Central memory CD4-positive, alpha-beta T cell (primary cell): ENCODE measurements at places on chromosomes 7 and 10.

- DNase-seq: no peak
Observed at GRCh38 chr7:80608336-80608735, 30.1 kb upstream of the CD36 start.

DNA sequence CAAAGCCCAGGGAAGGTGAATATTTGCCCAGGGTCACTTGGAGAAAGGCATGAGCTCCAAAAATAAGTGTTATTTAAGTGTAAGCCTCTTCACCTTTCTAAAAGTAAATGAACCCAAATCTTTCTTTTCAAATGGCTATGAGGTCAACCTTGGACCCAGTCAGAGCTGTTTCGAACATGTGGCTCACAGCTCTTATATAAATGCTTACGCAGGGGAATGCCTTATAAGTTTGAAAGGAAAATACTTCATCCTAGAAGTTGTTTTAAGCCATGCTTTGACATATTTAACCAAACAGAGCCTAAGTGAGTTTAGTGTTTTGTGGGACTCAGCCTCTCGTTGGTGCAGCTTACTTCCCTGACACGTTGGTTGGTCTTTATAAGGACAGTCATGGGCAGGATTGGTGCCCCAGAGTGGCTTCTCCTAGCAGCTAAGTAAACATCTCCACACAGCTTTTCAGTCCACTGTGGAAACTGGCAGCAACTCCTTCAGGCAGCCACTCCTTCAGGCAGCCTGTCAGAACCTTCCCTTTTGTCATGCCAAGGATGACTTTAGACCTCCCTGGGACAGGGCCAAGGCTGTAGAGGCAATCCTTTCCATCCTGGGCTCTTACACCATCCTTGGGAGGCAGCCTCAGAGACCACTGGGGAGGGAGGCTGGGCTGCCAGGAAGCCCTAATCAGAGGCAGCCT lies 43.6 kb downstream of the MINDY4 start:
- DNase-seq: no peak

GRCh38 chr10:89873055-89873454 lies 171.7 kb downstream of the KIF20B start:
- no peak for DNase-seq

DNA sequence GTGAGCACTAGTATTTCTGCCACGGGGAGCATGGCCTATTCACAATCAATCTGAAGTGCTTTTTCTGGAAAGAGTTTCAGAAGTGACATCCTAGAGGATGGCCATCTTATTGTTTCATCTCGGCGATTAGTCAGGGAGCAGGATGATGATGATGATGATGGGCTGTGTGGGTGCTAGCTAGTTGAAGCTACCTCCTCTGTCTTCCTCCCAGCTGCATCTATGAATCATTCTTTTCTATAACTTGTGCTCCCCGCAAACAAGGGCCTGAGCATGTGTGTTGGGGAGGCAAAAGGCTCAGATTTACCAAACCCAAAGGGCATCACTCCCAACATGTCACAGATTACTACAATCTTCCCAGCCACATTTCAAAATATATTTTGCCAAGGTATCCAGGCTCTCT lies 118.7 kb upstream of the LAMB4 start:
- no peak for DNase-seq

DNA sequence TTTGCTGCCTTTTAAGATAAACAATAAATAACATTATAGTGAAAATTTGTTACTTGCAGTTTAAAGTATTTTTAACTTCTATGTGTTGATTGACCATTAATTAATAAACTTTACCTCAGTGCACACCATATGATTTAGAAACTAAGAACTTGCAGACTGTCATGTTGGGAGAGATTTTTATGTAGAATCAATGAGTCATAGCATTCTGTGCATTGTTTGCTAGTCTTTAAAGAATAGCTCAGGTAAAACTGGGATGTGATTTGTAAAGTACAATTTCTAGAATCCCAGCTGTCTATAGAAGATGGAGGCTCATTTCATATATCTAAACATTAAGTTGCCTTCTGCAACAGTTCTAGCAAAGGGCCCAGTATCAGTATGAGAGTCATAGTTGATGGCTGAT lies 199.6 kb upstream of the SEMA3A start:
- DNase-seq: no peak

GRCh38 chr7:96388620-96389383 lies 66.9 kb upstream of the SLC25A13 start:
- DNase-seq: no peak

- DNase-seq: no peak
Observed at GRCh38 chr7:25496476-25497368, 268.4 kb upstream of the NPVF start.

GRCh38 chr7:48537561-48537960 lies 366.3 kb downstream of the ABCA13 start:
- no peak for DNase-seq

DNA sequence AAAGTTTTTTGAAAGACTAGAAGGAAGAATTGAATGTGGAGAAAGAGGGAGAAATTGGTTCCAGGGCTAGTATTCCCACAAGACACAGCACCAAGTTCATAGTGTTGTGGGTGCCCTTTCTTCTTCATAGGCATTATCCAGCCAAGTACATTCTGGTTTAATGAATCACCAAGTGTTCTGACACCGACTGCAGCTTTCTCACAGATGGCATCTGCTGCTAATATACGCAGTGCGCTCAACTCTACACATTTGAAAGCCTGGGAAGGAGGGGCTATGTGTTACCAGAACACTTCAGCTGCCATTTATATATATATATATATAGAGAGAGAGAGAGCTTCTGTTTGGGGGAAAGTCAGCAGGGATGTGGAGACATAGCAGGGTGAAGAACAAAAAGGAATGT lies 1168.4 kb downstream of the GATA3 start:
- DNase-seq: no peak

- DNase-seq: peak; percentile 48
Observed at GRCh38 chr7:158957921-158958491, 101.6 kb downstream of the DYNC2I1 start.

GRCh38 chr7:657565-658119 lies 68.9 kb upstream of the DNAAF5 start:
- no peak for DNase-seq

GRCh38 chr7:143217806-143218205 lies 4.0 kb upstream of the TAS2R40 start:
- no peak for DNase-seq

DNA sequence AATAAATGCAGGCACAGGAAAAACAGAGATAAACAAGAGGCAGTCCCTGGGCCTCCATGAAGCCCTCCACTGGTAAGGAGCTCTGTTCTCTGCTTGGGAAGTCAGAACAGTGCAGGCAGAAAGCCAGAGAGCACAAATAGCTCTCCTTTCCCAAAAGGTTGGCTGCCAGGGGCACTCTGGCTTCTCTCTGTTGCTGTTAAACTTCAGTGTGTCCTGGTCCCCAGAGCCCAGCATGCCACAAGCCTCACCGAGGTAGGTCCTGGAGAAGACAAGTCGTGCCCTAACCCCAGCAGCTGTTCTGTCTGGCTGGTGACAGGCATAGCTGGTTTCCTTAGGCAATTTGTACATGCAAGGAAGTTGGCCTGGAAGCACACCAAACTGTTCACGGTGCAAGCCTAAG lies 17.3 kb downstream of the SLC16A12 start:
- DNase-seq: no peak

- no peak for DNase-seq
Observed at GRCh38 chr7:29488977-29489376, 74.7 kb upstream of the PRR15 start.

GRCh38 chr7:36312915-36313334 lies 76.7 kb upstream of the ANLN start:
- DNase-seq: no peak

DNA sequence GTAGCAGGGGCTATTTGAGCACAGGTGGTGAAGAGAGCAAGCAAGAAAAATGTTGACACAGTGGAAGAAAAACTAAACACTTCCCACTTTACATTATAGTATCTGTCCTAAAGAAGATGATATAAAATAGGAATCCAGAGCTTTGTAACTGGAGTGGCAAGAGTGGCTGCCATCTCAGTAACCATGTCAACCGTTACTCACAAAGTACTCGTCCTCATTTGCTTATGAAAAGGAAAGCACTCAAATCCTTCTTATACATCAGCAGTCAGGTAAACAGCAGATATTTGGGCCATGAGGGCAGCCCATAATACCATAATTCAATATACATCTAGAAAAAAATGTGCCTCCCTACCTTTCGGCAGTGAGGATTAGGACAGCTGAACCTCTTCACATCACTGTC lies 70.1 kb downstream of the RNF216 start:
- DNase-seq: no peak

- DNase-seq: peak; percentile 47
Observed at GRCh38 chr7:98133181-98133580, 26.5 kb downstream of the LMTK2 start.

DNA sequence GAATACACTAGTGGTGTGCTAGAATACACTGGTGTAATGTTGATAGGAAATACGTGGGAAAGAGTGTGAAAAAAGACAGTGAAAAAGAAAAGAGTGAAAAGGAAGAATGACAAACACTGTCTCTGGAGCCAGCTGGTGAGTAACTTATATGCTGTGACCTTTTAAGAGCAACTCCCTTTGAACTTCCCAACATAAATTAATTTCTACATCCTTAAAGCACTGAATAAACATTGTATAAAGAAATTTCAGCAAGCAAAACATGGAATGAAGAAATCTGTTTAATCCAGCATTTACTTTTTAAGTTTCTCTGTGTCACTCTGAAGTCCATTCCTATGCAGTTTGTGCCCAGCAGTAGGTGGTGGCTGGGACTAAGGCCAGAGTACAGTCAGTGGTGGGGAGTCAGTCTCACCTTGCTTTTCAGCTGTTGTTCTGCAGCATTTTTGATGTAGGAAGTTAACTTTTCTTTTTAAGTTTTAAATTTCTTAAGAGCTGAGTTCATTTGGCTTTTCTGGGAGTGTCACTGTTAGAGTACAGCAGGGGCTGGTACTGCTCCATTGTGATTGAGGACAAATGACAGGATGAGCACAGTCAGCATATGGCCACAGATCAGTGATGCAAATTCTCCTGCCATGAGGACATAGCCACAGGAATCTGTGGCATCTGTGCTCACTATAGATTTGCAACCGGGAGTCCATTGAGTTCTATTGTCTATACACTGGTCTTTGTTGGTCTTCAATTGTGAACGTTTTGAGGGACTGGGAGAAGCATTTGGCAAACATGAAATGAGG lies 321.8 kb downstream of the ZNF248 start:
- DNase-seq: no peak

DNA sequence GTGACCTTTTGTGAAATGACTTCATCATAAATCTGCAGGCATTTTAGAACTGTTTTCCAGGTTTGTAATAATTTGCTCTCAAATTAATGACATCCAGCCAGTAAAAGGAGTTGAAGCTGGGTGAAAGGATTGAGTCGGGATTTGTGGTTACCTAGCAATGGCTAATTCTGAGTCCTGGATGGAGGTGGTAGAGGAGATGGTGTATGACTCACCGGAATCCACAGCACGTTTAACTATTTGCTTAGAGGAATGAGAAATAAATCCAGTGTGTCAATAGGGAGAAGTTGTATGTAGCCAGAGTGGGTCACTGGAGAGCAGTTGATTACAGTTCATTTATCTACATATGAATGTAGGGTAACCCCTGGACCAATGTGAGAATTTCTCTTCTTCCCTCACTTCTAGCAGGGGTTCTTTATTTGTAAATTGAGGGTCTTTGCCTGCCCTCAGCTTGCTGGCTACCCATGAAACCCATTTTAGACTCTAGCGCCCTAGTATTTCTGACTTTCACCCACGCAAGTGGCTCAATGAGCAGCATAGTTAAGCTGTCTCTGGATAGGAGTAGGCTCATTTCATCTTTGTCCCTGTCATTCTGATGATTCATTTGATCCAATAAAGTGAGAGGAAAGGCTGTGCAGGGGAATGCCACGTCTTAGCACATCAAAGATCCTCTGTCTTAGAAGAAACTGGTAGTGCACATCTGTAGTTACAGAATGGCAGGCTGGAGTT lies 547.8 kb downstream of the SORCS3 start:
- no peak for DNase-seq

- no peak for DNase-seq
Observed at GRCh38 chr10:76433161-76434005, 1002.0 kb downstream of the LRMDA start.

DNA sequence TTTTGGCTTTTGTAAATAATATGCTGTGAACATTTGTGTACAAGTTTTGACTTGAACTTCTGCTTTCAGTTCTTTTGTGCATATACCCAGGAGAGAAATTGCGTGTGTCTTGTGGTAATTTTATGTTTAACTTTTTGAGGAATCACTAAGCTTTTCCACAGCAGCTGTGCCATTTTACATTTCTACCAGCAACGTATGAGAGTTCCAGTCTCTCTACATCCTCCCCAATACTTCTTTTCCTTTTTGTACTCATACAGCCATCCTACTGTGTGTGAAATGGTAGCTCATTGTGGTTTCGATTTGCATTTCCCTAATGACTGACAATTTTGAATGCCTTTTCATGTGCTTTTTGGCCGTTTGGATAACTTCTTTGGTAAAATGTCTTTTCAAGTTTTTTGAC lies 66.3 kb upstream of the INHBA start:
- DNase-seq: no peak

- DNase-seq: no peak
Observed at GRCh38 chr10:23610626-23611307, 171.9 kb downstream of the OTUD1 start.

- no peak for DNase-seq
Observed at GRCh38 chr7:27143023-27143949, at the start of gene HOXA5. TSS of gene HOXA5 (minus strand) at chr7:27143681. CDS start at chr7:27143607, 74 bp downstream.

GRCh38 chr10:5424751-5425150 lies 12.4 kb downstream of the NET1 start:
- no peak for DNase-seq

GRCh38 chr7:132472463-132473120 lies 103.7 kb downstream of the PLXNA4 start:
- DNase-seq: no peak

DNA sequence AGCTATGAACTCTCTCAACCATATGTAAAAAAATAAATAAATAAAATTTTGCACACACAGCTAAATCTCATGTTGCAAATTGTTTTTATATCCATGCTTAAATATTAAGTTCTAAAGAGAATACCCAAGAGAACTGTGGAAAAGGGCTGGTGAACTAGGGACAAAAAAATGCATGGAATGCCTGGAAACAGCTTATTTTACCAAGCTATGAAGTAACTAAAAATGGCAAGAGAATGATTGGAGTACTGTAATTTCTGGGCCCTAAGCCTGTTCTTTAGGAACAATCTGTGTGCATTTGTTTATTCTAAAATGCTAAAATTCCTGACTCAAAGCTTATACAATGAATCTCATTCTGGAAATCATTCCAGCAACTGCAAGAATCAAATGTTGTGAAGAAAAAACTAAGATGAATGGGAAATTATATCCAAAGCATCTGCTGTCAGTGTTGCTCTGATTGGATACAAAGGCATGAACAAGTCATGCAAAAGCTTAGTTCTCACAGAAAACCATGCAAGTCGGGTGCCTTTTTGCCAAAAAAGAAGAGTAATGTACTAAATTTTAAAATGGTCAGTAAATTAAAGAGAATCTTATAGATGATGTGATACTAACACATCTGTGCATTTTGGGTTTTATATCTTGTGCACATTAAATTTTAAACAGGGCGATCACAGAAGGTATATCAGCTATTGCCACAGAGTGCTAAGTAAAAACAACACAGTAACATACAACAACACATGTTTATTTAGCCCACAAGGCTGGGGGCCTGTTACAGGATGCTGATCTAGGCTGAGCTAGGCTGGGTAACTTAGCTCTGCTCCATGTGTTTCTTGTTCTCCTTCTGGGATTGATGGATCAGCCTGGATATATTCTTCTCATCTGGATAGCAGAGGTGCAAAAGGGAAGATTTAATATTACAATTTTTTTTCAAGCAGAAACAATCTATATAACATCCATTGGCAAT lies 453.5 kb upstream of the SEMA3A start:
- DNase-seq: no peak

- no peak for DNase-seq
Observed at GRCh38 chr10:91891125-91892001, 17.9 kb downstream of the FGFBP3 start.
